T-helper 9 cell (primary cell): ENCODE measurements at places on chromosomes 7 and 10.

DNA sequence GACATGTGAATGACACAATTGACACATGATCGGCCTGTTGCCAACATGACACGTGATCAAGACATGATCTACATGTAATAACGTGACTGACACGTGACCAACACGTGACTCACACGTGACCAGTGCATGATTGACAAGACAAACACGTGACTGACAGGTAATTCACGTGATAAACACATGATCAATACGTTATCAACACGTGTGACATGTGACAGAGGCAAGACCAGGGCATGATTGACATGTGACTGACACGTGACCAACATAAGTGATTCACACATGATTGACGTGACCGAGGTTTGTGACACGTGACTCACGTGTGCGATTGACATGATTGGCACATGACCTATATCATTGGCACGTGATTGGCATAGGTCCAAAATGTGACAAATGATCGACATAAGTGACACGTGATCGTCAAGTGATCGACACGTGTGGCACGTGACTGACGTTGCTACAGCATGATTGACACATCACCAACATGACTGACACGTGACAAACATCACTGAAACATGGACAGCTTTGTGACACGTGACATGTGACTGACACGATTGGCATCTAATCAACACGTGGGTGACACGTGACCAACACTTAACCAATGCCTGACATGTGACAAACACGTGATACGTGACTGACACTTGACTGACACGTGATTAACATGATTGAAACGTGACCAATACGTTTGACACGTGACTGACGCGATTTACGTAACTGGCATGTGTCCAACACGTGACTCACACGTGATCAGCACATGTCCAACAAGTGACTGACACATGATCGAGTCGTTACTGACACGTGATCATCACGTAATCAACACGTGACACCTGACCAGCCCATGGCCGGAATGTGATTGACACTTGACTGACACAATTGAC, 23.0 kb downstream of the CRPPA start:
- no peak for DNase-seq

DNA sequence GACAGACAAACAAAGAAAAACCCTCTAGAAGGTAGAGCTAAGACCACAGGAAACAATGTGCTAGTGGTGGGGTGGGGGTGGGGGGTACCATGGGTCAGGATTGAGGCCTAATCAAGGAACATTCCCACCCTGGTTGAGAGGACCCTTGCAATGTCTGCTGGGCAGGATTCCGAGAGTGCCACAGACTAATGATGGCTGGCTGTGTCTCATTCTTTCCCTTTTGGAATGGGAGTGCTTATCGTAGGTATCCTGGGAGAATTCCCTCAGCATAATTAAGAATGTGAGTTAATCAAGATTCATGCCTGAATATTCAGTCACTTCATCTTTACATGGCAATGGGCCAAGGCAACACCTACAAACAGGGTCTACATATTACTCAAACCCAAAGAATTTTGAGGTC, 14.7 kb upstream of the MTPN start:
- no peak for DNase-seq

DNA sequence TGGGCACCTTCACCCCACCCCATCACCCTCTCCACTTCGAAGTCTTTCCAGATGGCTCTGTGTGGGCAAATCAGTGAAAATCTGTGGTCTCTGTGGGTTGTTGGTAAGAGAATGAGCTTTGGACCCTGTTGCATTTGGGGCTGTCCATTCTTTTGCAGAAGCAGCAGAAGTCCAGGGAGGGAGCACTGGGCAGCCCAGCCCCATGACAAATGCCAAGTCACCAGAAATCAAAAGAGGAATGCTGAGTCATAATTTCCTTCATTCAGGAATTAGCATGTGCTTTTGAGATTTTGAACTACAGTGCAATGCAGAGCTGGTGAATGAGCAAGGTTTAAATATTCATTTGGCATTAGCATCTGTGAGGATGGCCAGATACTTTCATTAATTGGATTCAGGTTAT, 556.2 kb downstream of the LRMDA start:
- DNase-seq, result no peak

- DNase-seq, result no peak
Measured at GRCh38 chr10:4945766-4946717, 17.2 kb upstream of the AKR1C1 start.

- no peak for DNase-seq
Measured at GRCh38 chr7:19663816-19664462, 44.9 kb downstream of the POLR1F start.

- no peak for DNase-seq
Measured at GRCh38 chr10:116237260-116237659, 35.7 kb downstream of the GFRA1 start.

DNA sequence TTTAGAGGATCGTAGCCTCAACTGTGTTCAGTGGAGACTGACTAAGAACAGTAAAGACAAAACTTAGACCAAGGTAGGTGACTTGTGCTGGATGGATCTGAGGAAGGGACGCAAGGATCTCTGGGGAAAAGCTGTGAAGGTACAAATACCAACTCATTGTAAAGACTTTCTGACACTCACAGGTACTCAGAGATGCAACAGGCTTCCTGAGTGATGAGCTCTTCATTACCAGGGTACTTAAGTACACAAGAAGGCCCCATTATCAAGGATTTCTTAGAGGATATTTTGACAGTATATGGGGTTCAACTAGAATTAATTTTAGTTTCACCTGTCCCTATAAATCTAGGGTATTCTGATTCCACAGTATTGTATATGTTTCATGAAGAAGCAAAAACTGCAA, 440.7 kb downstream of the PLXDC2 start:
- DNase-seq, result no peak

- no peak for DNase-seq
Measured at GRCh38 chr7:130491841-130492522, at the start of gene MEST. Gene MEST (plus strand): TSS chr7:130492085. CDS start chr7:130492314, 229 bp downstream.

GRCh38 chr10:102419269-102420180, 940 bp upstream of the PSD start:
- peak; percentile 65 for DNase-seq

GRCh38 chr10:132632091-132632561, 94.5 kb downstream of the INPP5A start:
- DNase-seq, result no peak

DNA sequence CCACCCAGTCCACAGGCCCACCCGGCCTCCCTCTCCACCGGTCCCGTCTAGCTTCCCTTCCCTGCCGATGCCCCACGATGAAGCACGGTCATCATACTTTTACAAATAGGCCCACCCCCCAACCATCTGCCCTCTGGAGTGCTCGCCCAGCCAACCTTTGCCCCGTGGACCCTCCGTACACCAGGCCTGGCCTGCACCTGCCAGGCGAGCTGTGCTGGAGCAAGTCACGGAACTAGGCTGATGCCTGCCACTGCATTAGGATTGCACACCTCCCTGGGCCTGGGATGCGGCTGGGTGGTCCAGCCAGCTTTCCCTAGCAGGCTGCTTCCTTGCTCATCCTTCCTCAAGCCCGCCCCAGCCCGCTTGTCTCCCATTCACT, 44.7 kb downstream of the PPIF start:
- DNase-seq, result no peak

DNA sequence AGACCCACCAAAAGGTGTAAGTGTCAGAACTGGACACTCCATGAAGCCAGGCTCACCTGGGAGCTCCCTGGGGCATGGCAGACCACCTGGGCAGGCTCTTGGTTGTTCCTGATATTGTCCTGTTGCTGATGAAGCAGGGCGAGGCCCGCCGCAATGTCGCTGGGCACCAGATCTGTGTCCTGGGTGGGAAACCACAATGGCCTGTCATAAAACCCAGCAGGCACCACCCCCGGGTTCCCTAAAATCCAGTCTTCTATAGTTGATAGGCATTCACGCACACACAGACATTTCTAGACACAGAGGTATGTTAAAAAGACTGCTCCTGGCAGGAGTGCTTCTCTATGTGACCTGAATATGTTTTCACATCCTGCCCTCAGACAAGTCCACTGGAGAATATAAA, 15.0 kb downstream of the DAGLB start:
- DNase-seq, result no peak

- DNase-seq, result no peak
Measured at GRCh38 chr7:99073839-99074446, 70.0 kb downstream of the SMURF1 start.

DNA sequence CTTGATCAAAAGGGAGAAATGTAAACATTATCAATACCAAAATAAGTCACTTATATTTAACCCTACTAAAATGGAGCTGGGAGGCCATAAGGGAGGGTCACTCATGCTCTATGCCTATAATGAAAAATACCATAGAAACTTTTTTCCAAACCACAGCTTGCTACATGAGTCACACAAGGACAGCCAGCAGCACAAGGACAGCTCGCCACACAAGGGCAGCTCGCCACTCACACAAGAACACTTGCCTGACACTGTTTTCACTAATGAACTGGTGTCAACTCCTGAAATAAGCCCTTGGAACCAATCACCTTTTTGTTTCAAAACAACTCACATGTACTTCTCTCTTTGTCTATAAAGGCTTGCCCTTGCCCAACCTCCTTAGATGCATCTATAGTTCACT, 43.3 kb downstream of the FRMPD2 start:
- no peak for DNase-seq

GRCh38 chr7:5525271-5526099, 101.9 kb upstream of the TNRC18 start:
- DNase-seq, result no peak

- no peak for DNase-seq
Measured at GRCh38 chr7:66355756-66356155, 150.6 kb downstream of the TPST1 start.

GRCh38 chr10:36759141-36759805, 366.1 kb upstream of the ANKRD30A start:
- DNase-seq, result no peak

DNA sequence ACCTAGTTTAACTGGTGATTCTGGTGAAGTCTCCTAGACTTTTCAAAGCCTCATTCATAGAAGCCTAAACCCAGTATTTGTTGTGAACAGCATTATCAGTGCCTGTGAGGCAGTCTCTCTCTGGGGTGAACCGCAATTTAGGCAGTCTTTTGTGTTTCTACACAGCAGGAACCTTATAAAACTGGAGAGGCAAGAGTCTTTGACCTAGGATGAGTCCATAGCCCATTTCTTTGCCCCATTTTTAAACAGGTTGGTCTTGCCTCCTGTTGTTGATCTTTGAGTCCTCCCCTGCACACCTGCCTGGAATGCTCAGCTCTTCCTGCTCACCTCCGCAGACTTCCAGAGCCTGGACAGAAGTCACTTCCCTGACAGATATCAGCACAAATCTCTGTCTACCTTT, 51.2 kb upstream of the NRP1 start:
- DNase-seq, result no peak

GRCh38 chr10:47421057-47421952, 37.2 kb upstream of the ZNF488 start:
- DNase-seq, result no peak

- no peak for DNase-seq
Measured at GRCh38 chr10:76550806-76551205, 1086.8 kb downstream of the KCNMA1 start.

DNA sequence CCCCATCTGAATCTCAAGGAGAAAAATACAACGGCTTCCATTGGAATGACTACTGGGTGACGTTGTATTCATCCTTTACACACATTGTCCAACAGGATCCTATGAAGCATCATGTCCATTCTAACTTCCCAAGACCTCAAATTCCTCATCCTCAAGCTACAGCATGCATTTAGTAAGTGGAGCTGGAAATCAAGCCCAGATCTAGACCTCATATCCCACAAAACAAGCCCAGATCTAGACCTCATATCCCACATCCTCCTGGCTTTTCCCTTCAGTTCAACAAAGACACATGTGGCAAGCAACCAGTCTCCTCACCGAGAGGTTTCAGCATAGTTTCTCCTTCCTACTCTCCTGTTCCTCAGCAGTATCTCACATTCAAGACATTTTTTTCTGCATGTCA, 12.2 kb downstream of the IGF2BP3 start:
- no peak for DNase-seq

DNA sequence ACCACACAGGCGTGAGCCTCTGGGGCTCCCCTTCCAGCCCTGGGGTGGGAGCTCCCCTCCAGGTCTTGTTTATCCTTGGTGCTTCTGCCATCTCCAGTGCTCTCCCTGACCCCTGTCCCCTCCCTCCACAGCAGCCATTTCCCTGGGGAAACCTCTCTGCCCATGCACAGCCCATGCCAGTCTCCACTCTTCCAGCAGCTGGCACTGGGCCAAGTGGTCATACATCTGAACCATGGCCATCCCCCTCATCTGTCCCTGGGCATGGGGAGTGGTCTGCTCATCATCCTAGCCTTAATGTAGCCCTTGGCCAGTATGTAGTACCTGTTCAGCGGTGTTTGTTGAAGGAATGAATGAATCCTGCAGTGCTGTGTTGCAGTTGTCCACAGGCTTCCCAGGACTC, 172.4 kb upstream of the ZNF32 start:
- DNase-seq, result no peak

- no peak for DNase-seq
Measured at GRCh38 chr10:404346-404745, 269.1 kb downstream of the ZMYND11 start.

DNA sequence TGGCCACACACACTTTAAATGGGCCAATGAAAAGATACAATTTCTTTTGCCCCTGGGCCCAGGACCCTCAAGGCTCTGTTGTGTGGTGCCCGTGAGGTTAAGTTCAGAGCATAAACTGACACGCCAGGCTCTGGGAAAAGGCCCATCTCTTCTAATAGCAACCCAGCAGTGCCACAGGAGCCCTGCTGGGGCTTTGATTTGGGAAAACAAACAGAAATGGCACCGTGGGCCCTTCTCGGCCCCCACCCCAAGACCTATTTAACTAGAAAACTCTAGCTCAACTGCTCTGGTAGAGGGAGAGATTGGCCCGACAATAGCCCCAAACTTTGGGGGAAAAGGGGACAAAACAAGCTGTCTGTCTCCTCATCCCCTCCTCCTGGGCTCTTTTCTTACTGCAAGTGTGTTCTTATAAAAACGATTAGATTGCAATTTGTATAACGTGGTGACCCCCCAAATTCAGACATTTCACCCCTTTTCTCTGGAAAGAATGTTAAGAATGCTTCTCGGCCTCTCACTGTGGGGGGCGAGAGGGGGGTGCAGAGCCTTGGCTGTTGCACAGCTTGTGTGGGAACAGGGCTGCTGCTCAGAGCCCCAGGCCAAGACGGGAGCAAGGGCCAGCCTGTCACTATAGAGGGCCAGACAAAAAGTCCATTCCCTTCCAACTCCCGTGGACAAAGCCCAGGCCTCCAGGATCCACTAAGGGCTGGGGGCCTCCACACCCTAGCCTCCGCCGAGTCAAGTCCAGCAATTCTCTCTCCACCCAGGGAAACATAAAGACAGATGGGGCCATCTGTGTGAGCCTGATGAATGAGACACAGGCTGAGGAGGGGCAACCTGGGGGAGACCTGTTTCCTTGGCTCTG, 26.8 kb downstream of the DPCD start:
- no peak for DNase-seq
